ENCODE measurements at places on chromosomes 3 and 15.
A peak's percentile ranks its signal among the peaks of the same experiment; 100 is the strongest.

DNA sequence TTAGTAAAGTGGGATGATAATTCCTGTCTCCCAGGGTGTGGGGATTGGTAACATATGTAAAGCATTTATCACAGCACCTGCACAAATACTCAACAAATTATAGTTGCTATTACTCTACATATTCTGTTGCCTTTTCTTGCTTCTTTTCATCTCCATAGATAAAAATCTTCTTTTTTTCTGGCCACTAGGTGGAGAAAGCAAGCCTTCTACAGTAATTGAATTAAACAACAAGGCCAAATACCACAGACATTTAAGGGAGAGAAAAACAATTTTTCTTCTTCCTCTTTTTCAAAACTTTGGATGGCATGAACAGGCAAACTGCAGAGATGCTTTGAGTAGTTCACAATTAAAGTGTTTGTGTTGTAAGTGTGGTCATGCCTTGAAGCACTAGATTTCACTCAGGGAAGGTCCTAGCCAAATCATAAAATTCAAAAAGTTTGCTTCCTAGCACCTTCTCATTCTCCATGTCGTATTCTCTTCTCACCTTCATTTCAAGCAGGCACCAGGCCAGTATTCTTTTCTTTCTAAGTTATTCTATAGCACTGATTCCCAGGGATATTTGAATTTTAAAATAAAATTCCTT lies 493.4 kb upstream of the TGFBR2 start:
- DNase-seq = no peak

GRCh38 chr3:95048564-95048963 lies 985.7 kb downstream of the NSUN3 start:
- no peak for DNase-seq

DNA sequence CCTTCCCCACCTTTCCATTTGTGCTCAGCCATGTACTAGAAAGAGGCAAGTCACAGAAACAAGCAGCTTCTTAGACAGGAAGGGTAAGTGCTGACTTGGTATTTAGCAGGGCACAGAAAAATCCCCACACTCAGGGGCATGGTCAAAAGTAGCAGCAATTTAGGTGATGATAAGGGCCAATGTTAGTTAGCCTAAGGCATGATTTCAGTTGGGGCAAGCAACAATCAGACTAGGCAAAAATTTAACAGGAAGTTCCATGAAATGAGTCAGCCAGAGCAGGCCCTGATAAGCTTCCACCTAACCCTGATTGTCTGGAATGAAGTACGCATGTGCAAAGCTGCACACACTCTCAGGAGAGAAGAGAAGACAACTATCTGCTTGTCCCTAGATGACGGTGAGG lies 423.4 kb upstream of the UBE2E2 start:
- no peak for DNase-seq

GRCh38 chr15:99929266-99929665 lies 196.0 kb upstream of the LYSMD4 start:
- DNase-seq = no peak

DNA sequence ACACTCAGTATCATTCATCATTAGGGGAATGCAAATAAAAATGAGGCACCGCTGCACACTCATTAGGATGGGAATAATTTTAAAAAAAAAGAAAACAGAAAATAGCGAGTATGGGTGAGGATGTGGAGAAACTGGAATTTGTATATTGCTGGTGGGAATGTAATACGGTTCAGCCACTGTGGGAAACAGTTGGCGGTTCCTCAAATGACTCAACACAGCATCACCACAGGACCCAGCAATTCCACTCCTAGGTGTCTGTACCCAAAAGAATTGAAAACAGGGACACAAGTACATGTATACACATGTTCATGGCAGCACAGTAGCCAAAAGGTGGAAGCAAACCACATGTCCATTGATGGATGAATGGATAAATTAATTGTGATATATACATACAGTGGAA lies 35.2 kb upstream of the RFTN1 start:
- DNase-seq = no peak

DNA sequence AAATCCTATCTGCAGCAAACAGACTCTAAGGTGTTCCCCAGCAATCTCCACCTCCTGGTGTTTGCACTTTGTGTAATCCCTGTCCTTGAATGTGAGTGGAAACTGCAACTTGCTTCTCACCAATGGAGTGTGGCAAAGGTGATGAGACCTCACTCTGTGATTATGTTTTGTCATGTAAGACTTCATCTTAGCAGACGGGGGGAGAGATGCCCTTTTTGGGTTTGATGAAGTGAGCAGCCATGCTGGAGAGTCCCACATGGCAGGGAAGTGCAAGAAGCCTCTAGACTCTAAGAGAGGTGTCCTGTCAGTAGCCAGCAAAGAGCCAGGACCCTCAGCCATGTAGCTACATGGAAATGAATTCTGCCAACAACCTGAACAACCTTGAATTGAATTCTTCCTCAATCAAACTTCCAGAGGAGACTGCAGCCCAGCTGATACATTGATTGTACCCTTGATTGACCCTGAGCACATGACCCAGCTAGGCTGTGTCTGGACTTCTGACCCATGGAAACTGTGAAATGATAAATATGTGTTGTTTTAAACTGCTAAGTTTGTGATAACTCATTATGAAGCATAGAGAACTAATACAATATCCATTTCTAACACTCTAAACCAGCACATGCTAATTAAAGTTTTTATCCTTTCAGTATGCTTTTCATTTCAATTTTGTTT lies 71.4 kb upstream of the RASGRF1 start:
- no peak for DNase-seq

DNA sequence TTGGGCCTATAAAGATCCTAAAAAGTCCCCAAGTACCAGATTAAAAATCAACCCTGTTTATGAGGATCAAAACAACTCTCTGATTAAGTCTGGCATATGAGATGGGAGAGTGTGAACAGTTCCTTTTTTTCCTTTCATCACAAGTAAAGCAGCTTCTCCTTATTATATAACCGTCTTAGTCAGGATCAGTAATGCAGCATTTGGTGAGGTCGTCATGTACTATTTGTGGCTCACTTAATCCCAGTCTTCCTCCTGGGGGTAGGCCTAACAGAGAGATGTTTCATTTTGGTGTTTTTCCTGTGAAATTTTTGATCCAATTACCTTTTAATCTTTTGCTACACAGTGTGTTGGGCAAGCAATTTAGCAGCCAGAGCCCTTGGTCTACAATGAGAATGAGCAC lies 333.1 kb upstream of the KCNMB2 start:
- DNase-seq = no peak

GRCh38 chr3:147410526-147411237 lies 1.5 kb downstream of the ZIC1 start:
- DNase-seq = no peak

GRCh38 chr15:64151727-64152506 lies at the start of gene SNX22:
TSS of gene SNX22 (plus strand) at chr15:64151731. CDS start at chr15:64151776, 45 bp downstream.
- peak; percentile 43 for DNase-seq

GRCh38 chr15:74841891-74842373 lies 1.0 kb downstream of the ULK3 start:
- DNase-seq = no peak

- DNase-seq = no peak
Observed at GRCh38 chr3:8557298-8557697, 55.7 kb downstream of the LMCD1 start.

GRCh38 chr15:55710286-55710685 lies 32.7 kb downstream of the PRTG start:
- no peak for DNase-seq

- no peak for DNase-seq
Observed at GRCh38 chr3:22704166-22704565, 499.0 kb upstream of the UBE2E2 start.

DNA sequence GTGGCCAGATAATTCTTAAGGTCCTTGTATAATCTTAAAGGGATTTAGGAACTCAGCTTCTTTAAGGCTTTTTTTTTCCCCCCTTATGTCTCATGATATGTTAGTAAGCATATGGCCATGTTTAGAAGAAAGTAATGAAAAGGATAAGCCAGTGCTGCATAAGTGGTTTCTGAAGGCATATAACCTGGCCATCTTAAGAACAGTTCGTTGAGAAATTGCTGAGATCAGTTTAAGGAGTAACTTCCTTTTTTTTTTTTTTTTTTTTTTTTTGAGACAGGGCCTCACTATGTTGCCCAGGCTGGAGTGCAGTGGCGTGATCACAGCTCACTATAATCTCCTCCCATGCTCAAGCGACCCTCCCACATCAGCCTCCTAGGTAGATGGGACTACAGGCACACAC lies 51.7 kb downstream of the UBE2E2 start:
- no peak for DNase-seq

DNA sequence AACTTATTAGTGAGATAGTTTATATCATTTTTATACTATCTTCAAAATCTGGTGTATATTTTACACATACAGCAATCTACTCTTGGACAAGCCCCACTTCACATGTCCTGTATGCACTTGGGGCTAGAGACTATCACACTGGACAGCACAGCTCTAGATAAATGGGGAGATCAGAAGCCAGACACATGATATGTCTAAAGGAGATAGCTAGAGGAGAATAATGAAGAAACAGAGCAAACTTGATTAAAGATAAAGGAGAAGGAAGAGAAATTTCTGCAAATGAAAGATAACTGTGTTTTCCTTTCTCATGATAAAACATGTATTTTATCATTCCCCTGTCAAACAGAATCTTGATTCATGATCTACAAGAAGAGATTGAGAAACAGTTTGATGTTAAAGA lies 13.0 kb downstream of the CPA3 start:
- no peak for DNase-seq

DNA sequence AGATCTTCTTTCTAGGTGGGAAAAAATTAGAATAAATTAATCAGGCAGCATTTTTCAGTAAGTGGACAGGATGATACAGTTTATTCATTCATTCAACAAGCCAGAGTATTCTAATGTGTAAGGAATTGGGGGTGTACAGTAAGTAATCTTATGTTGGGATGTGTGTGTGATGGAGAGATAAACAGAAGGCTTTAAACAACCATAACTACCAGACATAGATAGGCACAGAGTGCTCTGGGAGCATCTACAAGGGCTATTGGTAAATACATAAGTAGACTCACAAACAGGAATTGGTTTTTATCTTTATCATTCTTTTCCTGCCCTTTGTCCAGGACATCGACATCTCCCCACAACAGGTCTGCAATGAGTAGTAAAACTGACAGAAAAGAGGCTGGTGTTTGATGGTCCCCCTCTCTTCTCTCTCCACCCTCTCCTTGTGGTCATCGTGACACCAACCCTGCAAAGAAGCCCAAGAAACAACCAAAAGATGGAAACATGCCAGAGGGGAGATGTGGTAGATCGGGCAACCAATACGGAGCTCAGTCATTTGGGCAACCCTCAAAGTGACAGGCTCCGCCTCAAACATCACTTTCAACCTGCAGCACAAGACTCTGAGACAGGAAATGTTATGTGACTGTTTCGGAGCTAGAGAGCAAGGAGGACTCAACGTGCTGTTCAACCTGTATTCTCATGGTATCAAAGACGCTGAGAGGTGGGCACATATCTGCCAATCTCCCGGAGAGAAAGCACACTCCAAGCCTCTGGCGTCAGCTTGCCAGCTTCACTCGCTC lies 28.7 kb upstream of the B3GNT5 start:
- no peak for DNase-seq

DNA sequence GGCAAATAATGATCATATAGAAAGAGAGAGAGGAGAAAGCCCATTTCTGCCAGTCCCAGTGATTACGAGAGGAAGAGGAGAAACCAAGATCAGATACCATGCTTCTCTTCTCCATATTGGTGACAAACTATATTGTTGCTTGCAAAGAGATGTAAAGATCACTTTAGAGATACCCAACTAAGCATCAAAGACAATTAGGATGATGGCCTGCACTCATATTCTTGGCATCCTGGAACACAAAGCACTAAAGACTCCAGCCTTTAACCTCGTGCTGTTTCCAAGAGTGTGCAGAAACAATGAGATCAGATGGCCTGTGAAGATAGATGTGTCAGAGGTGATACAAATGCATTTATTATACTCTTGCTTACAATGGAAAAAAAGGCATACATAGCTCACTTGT lies 170.7 kb upstream of the TP63 start:
- no peak for DNase-seq

GRCh38 chr3:145889730-145890129 lies 271.3 kb downstream of the PLOD2 start:
- no peak for DNase-seq

- no peak for DNase-seq
Observed at GRCh38 chr3:42010530-42010929, 48.6 kb upstream of the ULK4 start.

DNA sequence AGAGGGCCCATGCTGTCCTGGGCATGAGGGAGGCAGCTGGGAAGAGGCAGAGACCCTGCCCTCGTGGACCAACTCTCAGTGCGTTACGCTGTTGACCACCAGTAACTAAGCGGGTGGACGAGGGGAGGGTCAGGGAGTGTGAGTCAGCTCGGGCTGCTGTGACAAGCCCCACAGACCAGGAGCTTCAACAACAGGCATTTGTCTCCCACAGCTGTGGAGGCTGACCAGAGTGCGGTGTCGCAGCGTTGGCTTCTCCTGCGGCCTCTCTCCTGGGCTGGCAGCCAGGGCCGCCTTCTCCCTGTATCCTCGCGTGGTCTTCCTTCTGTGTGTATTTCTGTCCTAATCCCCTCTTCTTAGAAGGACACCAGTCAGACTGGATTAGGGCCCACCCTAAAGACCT lies 13.0 kb downstream of the EFCC1 start:
- DNase-seq = no peak

DNA sequence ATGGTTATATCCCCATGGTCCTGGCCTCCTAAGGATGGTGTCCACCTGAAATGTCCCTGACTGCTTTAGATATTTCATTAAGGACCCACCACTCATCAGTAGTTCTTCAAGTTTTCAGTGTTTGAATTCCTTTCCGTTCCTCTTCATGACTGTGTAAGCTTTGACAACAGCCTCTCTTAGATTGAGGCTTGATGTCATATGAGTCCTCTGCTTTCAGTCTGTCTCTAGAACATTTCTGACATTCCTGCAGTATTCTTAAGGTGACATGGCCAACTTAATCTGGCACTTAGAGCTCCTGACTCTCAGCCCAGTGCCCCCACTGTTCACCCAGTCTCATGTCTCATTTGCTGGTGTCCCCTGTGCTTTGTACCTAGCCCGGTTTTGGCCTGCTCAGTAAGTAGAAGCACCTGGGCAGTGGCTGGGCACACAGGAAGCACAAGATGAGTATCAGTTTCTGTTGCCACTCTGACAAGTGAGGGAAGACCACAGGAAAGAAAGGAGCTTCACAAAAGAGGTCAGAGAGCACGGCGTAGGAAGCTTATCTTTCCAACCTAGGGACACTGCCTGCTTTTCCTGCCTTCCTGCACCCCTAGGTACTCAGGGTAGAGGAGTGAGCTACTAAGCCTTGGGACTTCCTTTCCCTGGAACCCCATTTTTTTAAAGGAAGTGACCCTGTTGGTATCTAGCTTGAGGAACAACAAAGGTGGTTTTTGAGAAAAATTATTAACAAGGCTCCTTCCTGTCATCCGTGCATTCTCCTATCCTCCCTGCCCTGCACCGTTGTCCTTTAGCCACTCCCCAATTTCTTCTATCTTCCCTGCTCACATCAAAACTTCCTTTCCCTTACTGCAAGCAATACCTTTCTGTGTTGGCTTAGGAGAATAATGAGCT lies 103.1 kb downstream of the KLHL25 start:
- peak; percentile 4 for DNase-seq
